ENCODE measurements at places on chromosomes 13 and 19. TPM values are rescaled to one million over a fixed set of nuclear protein-coding genes. Genes with fewer than 3 reads are reported as not detected.

DNA sequence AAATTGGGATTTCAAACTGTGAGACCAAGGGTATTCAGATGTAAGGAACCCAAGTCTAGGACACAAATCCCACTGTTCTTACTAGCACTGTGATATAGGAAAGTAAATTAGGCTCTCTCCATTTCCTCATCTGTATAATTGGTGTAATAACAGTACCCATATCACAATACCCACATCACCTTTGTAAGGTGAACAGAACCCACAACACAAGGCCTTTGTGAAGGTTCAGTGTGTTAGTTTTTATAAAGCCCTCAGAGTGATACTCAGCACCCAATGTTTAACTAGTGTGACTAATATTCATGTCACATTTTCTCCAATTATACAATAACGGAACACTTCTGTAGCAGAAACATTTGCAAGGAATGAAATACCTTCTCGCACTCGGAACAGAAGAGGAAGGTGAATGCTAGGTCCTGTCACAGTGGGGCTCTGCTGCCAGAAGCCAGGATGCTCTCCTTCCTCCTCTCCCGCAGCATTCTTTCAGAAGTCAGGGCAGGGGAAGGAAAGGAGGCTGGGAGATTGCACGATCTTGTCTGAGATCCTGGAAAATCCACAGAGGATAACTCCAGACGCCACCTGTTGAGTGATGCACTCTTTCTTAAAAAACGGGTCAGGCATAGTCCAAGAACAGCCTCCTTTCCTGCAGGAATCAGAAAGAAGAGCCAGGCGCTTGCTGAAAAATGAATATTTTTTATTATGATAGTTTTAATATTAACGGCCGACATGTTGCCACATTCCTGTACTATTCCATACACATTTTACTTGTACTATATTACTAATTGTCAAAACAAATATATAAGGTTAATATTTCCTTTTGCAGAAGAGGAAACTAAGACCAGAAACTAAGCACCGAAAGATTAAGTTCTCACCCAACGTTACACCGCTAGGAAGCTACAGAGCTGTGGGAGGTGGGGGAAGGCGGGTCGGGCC is 762 bp downstream of the ZNF45 start:
- H3K27me3 ChIP-seq: no peaks in the 10 kb centered on the region
- no peaks in the 10 kb centered on the region for H3K4me1 ChIP-seq
- peaks cover 14% of the 10 kb centered on the region for H3K36me3 ChIP-seq
- H3K27ac ChIP-seq: peak overlapping the region; percentile 83
- peak overlapping the region; percentile 57 for H3K4me3 ChIP-seq

Gene KCNJ14
- total RNA-seq: 0.45 TPM

GRCh38 chr19:13463296-13463695 is 43.0 kb downstream of the CACNA1A start:
- no peak overlapping the region for H3K4me3 ChIP-seq
- peaks cover 6% of the 10 kb centered on the region for H3K27me3 ChIP-seq
- no peak overlapping the region for H3K27ac ChIP-seq
- no peaks in the 10 kb centered on the region for H3K36me3 ChIP-seq

Gene PSPN
- total RNA-seq: 2.2 TPM

- no peak for DNase-seq
- no peak overlapping the region for H3K27ac ChIP-seq
- H3K4me1 ChIP-seq: no peaks in the 10 kb centered on the region
- H3K27me3 ChIP-seq: no peaks in the 10 kb centered on the region
These were observed 418.0 kb downstream of the ZNF536 start for GRCh38 chr19:30790056-30790680.

DNA sequence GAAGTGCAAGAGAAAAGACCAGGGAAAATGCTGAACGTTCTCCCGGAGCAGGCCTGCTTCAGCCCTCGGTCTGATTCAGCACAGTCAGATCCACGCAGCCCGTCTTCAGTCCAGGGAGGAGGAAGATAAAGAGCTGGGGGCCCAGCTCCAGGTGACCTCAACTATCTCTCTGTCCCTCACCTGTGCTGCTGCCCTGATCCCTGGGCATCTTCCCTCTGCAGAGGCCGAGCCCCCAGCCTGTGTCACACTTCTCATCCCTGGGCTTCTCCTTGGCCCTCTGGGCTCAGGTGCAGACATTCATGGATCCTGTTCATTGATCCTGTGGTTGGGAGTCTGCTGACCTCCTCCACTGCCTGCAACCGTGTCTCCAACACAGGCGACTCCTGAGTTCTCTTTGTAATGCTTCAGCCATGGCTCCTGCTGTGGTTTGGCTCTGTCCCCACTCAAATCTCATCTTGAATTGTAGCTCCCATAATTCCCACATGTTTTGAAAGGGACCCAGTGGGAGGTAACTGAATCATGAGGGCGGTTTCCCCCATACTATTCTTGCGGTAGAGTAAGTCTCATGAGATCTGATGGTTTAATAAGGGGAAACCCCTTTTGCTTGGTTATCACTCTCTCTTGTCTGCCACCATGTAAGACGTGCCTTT is 27.9 kb downstream of the COL4A2 start:
- H3K27ac ChIP-seq: peak overlapping the region; percentile 15
- H3K4me1 ChIP-seq: no peaks in the 10 kb centered on the region
- no peaks in the 10 kb centered on the region for H3K27me3 ChIP-seq
- H3K4me3 ChIP-seq: no peak overlapping the region

DNA sequence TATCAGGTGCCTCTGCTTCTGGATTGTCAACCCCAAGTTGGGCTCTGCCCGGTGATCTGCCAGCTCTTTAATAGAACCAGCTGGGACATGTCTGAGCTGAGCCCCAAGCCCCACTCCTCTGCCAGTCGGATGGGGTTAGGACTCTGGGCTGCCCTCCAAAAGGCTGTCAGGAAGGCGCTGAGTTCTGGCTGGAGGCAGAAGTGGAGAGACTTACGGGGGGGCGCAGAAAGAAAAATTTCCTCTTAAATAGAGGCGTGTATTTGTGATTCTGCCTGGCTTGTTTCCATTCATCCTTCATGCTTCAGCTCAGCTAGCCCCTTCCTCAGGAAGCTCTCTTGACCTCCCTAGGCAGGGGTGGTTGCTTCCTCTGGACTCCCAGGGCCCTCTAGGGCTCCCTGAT is 985 bp upstream of the KCNK6 start:
- DNase-seq: peak; percentile 83
- H3K36me3 ChIP-seq: no peaks in the 10 kb centered on the region
- H3K27me3 ChIP-seq: no peaks in the 10 kb centered on the region
- no peaks in the 10 kb centered on the region for H3K4me1 ChIP-seq
- H3K27ac ChIP-seq: peak overlapping the region; percentile 6
- H3K4me3 ChIP-seq: no peak overlapping the region

Gene PSG2
- not detected for total RNA-seq

Gene ZNF726
- total RNA-seq: 6.7 TPM

Gene CAMSAP3
- 40.4 TPM for total RNA-seq

- H3K27ac ChIP-seq: no peak overlapping the region
- no peaks in the 10 kb centered on the region for H3K36me3 ChIP-seq
- H3K4me3 ChIP-seq: no peak overlapping the region
- H3K27me3 ChIP-seq: no peaks in the 10 kb centered on the region
- no peak for DNase-seq
These were observed 11.6 kb downstream of the WIZ start for GRCh38 chr19:15438124-15438496.

GRCh38 chr19:14410091-14411051 is 8.8 kb downstream of the DDX39A start:
- peaks cover 9% of the 10 kb centered on the region for H3K4me1 ChIP-seq
- H3K36me3 ChIP-seq: peaks cover 30% of the 10 kb centered on the region
- no peaks in the 10 kb centered on the region for H3K27me3 ChIP-seq
- H3K27ac ChIP-seq: no peak overlapping the region
- DNase-seq: no peak
